Activated CD4-positive, alpha-beta T cell treated with anti-CD3 and anti-CD28 coated beads, Interleukin-2, amount 10 ng/mL, durations not matched to agents 24 days and 14 days (primary cell): ENCODE measurements at places on chromosomes 7 and 10.
A peak's percentile ranks its signal among the peaks of the same experiment; 100 is the strongest.

GRCh38 chr7:156129522-156129921 lies 317.3 kb upstream of the SHH start:
- DNase-seq, result no peak

DNA sequence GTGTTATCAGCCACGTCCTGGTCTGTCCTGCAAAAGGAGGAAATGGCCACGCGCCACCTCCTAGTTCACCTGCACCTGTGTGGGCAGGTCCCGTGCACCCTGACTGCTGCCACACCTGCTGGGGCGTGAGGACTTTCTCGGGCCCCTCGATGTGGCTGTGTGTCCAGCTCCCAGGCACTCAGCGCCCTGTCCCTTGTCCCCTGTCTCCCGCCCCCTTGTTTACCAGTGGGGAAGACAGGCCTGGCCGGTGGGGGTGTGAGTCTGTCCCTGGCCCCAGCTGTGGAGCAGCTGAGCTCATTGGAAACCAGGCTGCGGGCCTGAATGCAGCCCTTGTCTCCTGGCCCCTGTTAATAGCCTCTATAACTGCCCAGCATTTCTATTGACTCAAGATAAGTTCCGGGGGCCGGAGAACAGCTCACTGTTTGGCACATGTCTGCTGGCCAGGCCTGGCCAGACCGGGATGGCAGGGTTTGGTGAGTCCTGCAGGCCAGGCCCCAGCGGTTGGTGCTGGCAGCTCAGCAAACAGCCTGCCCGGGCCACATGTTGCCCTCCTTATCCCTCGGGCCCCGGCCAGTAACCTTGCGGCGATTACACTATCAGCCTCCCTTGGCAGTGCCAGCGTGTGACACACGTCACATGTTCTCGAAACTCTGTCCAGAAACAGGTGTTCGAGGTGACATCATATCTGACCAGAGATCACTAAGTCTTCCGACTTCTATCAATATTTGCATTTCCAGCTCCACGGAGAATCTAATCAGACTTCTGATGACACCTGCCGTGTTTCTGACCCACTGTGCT lies 52.1 kb downstream of the FOXL3 start:
- no peak for DNase-seq

- DNase-seq, result no peak
These were observed 30.5 kb downstream of the LRMDA start for GRCh38 chr10:75461672-75462649.

DNA sequence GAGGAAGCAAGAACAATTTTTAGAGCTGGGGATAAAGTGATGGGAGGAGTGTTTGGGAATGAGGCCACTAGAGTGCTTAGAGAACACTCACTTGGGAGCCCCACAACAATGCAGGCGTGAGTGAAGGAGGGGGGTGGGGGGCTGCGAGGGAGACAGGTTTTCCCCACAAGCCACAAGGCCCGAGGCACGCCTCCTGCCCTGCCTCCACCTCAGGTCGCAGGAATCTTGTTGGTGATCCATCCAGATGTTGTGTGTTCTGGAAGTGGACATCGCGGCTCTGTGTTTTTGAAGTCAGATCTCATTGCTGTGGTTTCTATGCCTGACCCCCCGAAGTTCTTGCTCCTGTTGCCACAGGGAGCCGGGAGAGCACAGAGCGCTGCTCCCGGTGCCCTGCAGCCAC lies 178.0 kb upstream of the BMPER start:
- DNase-seq, result no peak

DNA sequence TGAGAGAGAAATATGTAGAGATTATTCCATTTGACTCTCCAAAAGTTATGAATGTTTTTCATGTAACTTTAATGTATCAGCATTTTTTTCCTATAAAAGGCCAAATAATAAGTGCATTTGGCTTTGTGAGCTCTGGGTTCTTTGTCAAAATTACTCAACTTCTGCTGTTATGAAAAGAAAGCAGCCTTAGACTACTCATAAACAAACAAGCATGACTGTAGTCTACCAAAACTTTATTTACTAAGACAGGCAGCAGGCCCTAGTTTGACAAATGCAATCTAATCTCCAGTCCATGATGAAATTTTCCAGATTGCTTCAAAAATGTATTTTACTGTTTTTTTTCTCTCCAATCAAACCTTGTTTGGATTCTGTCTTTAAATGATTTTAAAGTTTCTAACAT lies 46.3 kb downstream of the MRPL32 start:
- DNase-seq, result no peak

DNA sequence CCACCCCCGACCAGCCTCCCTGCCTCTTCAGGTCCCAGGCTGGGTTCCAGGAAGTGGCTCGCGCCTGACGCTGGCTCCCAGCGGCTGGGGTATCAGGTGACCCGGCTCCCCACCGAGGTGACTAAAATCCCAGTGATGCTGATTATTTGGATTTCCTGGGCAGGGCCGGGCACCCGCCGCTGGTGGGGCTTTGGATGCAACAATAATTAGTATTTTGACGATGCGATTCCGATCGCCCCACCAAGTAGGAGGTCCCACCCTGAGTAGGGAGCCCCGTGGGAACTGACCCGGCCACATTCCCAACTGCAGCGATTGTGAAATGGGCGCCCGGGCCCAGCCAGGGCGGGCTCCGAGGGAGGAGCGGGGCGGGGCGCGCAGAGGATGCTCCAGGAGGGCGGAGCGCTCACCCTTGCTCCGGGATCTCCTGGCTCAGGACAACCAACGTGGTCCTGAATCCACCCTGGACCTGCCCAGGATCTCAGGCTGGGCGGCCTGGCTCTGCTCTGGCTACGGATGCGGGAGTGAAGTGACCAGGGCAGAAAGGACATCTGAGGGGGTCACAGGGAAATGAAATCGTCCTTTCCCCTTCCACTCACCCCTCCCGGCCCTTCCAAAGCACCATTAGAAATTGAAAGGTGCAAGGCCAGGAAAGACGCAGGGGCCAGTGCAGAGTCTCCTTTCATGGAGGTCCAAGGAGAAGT lies 32.6 kb downstream of the DUSP5 start:
- DNase-seq, result no peak

DNA sequence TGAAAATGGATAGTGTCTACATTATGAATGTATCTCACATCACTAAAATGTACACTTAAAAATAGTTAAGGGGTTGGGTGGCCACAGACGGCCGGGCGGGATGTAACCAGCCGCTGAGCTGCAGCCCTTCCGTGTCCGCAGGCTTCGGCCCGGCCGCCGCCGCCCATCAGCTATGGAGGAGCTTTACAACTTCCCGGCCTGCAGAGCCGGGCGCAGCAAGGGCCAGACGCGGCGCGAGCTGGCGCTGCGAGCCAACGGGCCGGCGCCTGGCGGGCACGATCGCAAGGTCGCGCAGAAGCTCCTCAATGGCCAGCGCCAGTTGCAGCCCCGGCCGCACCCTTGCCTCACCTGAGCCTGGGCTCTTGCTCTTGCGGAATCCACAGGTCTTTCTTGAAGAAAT lies 69.1 kb downstream of the KMT2C start:
- DNase-seq, result no peak

DNA sequence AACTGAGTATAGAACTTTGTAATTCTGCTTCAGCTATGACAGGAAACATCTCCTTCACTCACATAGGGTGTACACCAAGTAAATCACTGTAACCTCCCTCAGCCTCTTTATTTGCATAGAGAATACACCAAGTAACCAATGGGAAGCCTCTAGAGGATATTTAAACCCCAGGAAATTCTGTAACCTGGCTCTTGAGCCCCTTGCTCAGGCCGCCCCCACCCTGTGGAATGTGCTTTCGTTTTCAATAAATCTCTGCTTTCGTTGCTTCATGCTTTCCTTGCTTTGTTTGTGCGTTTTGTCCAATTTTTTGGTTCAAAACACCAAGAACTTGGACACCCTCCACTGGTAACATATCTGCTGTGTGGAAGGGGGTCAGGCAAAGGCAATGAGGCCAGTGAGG lies 60.2 kb downstream of the CLRN3 start:
- DNase-seq, result no peak

DNA sequence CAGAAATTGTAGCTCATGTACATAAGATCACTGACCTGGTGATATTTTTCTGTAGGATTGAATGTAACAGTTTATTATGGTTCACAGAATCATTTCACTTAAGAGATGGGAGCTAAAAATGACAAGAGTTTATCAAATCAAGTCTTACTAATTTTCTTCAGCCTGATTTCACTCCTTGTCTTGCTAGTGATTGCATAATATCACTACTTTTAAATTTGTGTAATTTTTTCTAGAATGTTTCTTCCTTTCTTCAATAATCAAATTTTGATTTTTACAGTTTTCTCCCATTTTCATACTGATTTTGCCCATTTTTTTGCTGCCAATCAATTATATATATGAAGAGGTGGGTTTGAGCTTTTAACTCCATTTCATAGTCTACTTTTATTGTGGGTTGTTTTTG lies 68.8 kb upstream of the TMEM140 start:
- DNase-seq, result no peak

GRCh38 chr10:109861081-109861480 lies 62.2 kb downstream of the XPNPEP1 start:
- no peak for DNase-seq

DNA sequence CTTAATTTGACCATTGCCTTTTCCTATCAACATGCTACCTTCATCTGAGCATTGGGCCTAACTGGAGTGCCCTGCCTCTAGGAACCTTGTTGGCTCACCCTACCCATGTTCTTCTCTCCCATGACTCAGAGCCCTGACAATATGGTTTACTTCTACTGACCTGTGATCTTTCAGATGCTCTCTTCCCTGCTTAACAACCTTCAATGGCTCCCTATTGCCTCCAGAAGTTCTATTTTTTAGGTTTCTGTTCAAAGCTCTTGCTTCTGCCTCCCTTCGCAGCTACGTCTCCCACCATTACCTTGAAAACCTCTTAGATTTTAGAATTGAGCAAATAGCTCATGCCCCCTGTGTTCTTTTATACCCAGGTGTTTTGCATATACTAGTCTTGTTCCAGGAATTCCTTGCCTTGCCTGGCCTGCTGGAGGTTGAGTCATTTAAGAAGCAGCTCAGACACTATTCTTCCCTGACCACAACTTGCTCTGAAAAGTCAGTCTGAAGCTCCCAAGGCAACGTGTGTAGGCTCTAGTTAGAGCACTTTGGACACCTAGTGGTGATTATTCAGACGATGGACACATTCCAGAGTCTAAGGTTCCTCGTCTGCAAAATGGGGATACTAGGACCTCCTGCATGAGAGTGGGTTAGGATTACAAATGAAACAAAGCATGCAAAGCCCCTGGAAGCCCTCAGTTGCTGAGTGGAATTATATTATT lies 64.4 kb upstream of the EMX2 start:
- DNase-seq, result no peak

GRCh38 chr10:122191936-122192541 lies 79.1 kb upstream of the BTBD16 start:
- DNase-seq, result no peak

DNA sequence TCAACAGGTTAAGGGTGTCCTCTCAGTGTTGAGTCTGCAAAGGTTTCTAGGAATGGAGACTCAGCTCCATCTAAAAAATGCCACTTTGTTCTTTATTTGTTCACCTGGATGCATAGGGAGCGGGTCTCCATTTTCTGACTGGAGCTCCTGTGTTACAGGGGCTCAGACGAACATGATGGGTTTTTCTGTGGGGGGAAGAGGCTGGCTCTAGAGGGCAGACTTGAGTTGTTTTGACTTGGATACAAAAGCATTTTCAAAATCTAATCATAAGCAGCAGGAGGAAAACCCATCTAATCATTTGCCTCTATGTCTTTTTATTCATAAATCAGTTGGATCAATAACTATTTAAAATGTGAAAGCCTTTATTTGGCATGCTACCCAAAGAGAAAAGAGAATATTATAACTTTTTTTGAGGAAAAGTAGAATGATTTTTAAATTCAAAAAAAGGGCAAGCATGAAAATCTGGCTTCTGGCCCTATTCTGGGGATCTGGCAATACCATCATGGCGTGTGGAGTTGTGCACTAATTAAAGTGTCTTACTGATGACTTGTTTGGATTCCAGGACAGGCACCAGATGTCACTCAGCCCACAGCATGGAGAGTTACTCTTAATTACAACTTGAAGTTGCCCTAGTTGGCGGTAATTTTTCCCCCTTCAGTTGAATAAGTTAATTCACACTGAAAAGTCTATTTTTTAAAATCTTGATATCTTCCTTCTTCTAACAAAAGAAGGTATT lies 594.9 kb downstream of the REEP3 start:
- no peak for DNase-seq

- no peak for DNase-seq
These were observed 98.0 kb downstream of the SPAG6 start for GRCh38 chr10:22443175-22443901.

DNA sequence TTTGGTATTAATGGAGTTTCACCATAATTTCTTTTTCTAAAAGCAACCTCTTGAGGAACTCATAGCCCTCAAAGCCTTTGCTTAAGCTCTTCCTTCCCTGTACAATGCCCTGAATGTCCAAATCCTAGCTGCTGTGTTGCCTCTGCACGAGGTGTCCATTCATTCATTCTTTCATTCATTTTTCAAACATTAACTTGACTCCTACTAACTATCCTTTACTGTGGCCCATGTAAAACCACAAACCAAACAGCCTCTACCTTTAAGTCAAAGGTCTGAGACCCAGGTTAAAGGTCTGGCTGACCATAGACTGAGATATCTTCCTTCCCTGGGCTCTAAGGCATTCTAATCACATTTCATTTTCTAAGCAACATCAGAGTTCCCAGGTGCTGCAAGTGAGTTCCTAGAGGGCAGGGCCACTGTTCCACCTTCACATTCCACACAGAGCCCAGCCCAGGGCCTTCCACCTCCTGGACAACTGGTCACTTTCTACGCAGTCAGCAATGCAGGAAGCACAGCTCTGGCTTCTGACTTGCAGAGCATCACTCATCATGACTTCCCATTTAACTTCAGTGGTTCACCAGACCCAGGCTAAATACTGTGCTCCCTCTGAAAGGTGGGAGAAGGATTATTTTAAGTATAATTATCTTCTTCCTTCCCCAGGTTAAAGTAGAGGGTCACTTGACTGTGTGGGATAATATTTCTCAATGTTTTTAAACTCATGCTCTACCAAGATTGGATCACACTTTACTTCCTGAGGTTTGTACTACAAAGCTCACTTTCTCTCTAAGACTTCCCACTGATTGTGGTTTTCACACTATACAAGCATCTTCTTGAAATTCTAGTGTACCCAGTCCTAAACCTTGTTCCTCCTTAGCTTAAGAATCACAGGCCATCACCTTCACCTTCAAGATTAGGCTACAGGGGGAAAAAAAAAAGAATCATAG lies 19.1 kb downstream of the ATXN7L1 start:
- DNase-seq, result no peak

DNA sequence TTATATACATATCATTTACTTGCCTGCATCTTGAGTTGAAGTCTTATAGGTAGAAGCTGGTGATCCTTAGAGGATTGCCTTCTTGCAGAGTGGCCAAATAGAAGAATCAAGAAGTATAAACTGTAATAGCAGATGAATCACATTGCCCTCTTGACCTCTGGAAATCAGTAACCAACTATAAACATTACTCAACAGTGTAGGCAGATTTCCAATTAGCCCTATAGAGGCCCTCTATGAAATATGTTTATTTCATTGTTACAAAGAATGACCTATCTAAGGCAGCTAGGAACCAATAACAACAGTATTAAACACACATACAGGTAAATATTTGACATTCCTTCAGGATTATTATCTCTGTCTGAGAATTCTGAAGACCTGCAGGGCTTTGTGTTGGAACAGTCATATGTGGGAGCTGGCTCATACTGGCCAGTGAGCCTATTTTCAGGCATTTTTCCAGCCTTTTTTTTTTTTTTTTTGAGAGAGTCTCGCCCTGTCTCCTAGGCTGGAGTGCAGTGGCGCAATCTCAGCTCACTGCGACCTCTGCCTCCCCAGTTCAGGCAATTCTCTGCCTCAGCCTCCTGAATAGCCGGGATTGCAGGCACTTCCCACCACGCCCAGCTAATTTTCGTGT lies 7.2 kb upstream of the SRI start:
- DNase-seq, result no peak

- no peak for DNase-seq
These were observed 88.2 kb downstream of the ELFN1 start for GRCh38 chr7:1758028-1758858.

- DNase-seq, result peak; percentile 1
These were observed 329.7 kb upstream of the ADARB2 start for GRCh38 chr10:2067015-2067414.
